ENCODE measurements at places on chromosomes 6 and 20.

- no peak for DNase-seq
Observed at GRCh38 chr20:11780765-11781369, 136.8 kb upstream of the BTBD3 start.

- no peak for DNase-seq
Observed at GRCh38 chr6:26105109-26105730, 18.0 kb downstream of the HFE start.

- DNase-seq, result no peak
Observed at GRCh38 chr6:125165256-125165655, 11.7 kb downstream of the TPD52L1 start.

DNA sequence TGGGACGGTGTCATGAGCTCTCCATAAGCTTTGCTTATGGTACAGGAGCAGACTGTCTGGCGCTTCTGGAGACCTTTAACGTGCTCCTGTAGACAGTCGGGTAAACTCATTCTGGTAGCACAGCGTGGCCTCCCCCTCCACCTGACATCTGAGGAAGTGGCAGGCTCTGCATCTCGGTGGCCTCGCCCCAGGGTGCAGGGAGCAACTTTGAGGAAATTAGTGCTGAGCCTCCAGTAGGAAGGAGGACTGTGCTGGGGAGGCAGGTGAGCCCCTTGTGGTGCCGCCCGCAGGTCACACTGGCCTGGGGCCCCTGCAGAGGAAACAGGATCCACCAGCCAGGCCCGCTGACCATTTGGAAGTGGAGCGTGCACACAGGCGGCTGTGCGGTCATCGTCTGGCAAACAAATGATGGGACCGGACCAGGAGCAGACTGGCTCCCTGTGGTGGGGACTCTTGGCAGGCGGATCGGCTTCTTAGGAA is 57.9 kb downstream of the SYNJ2 start:
- no peak for DNase-seq

All from activated CD4-positive, alpha-beta T cell treated with anti-CD3 and anti-CD28 coated beads, Interleukin-2, amount 50 U/mL, for 48 hours (primary cell).